ENCODE measurements at places on chromosomes 12 and 14.

DNA sequence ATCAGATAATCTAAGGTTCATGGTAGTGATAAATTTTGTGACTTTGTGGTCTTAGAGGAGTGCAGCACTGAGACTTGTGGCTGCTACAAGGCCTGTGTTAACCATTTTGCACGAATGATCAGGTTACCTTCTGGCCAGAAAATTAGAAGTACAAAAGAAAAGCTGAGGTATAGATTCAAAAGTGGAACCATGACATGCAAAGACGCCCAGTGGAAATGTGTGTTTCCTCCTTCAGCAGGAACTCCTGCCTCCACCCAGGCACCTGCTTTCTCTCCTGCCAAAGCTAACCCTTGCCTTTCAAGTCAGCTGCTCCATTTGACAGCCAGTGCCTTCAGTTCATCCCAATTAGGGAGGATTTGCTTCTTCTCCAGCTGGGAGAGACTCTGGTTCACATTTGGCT lies 10.1 kb downstream of the PDE6H start:
- no peak for DNase-seq

- DNase-seq = no peak
These were observed 22.3 kb downstream of the HOXC4 start for GRCh38 chr12:54075974-54076373.

DNA sequence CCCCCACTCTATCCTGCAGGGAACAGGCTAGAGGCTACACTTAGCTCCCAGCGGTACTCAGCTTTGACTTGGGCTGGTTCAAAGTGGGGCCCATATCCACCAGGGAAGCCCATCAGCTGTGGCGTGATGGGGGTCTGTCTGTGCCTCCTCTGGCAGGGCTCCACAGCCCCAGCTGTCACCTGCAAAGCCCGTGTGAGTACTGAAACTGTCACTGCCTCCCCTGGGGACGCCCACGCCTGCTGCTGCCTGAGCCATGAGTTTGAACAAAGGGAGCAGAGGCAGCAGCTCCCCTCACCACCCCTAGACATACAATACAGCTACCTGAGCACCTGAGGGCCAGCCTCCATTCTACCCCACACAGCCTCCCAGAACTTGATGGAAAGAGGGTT lies 5.0 kb downstream of the REM2 start:
- peak; percentile 39 for DNase-seq

- no peak for DNase-seq
These were observed 27.6 kb upstream of the C14orf132 start for GRCh38 chr14:96011607-96012006.

DNA sequence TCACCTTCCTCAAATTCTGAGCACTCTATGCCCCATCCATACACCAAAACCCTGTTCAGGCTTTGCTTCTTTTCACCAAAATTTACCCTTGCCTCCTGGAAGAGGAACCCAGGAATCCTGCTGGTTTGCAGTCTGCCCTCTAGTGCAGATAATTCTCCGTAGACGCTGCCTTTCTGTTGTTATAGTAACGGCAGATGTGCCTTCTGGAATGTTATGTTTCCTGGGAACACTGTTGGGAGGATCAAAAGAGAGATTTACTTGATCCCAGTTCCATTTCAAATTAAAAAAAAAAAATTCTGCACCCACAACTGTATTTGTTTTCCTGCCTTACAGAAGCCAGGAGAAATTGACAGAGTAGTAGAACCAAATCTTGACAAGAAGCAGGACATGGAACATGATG lies 104.2 kb upstream of the RMST start:
- DNase-seq = no peak

DNA sequence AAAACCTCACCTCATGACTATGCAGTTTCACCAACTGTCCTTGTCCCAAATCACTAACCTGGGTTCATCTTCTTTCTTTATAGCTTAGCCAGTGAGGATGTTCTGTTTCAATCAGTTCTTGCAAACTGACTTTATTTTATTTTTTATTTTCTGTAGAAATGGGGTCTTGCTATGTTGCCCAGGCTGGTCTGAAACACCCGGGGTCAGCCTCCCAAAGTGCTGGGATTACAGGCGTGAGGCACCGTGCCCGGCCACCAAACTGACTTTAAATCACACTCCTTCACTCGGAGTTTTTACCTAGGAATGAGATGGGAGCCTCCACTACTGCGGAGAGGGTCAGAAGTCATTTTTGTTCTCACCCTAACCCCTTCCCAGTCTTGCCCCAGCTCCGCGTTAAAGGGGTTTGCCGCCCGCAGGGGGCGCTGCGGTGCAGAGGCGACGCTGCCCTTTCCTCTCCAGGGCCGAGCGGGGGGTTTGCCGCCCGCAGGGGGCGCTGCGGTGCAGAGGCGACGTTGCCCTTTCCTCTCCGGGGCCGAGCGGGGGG lies 7.0 kb upstream of the B4GALNT3 start:
- no peak for DNase-seq

DNA sequence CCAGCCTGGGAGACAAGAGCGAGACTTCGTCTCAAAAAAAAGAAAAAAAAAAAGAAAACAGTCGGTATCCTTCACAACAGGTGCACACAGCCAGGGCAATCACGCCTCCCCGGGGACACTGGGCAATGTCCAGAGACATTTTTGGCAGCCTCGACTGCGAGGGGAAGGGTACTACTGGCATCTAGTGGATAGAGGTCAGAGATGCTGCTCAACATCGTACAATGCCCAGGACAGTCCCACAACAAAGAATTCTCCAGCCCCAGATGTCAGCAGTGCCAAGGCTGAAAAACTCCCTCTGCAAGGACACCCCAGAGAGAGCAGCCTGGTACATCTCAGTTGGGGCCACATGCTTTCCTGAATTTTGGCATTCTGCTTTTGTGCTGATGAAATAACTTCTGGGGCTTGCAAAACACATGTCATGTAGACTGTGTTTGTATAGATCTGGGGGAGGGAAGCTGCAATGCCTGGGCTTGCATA lies 21.5 kb downstream of the ALDH2 start:
- no peak for DNase-seq

DNA sequence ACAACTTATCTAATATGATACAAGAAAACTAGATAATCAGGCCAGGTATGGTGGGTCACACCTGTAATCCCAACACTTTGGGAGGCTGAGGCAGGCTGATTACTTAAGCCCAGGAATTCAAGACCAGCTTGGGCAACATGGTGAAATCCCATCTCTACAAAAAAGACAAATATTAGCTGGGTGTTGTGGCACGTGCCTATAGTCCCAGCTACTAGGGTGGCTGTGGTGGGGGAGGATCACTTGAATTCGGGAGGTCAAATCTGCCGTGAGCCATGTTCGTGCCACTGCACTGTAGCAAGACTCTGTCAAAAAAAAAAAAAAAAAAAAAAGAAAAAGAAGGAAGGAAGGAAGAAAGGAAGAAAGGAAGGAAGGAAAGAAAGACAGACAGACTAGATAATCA lies 27.0 kb downstream of the ZCRB1 start:
- no peak for DNase-seq

GRCh38 chr12:65673732-65674131 lies 150.6 kb upstream of the HMGA2 start:
- no peak for DNase-seq

GRCh38 chr14:53764846-53765245 lies 191.8 kb downstream of the BMP4 start:
- DNase-seq = no peak

GRCh38 chr14:97107080-97107479 lies 309.9 kb downstream of the VRK1 start:
- no peak for DNase-seq

DNA sequence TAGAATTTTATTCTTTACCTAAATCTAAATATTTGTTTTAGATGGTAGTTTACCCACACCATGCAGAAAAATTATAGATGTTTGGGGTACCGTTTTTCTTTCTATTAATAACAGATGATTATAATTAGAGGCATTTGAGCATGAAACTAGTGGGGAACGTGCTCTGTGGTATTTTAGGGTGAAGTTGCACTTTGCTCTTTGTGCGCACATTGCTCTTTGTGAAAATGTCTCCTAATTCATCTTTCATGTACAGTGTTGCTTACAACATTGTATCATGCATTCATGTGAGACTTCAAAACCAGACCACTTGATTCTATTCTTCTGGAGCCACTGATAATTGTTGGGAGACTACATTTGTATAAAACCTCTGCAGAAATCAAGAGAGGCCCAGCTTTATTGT lies 449.1 kb upstream of the RGS6 start:
- DNase-seq = no peak

GRCh38 chr12:95815632-95816212 lies 25.2 kb upstream of the NTN4 start:
- no peak for DNase-seq

- no peak for DNase-seq
These were observed 288.4 kb downstream of the NUAK1 start for GRCh38 chr12:105850103-105850968.

GRCh38 chr12:89662623-89663022 lies 46.0 kb downstream of the ATP2B1 start:
- DNase-seq = no peak

DNA sequence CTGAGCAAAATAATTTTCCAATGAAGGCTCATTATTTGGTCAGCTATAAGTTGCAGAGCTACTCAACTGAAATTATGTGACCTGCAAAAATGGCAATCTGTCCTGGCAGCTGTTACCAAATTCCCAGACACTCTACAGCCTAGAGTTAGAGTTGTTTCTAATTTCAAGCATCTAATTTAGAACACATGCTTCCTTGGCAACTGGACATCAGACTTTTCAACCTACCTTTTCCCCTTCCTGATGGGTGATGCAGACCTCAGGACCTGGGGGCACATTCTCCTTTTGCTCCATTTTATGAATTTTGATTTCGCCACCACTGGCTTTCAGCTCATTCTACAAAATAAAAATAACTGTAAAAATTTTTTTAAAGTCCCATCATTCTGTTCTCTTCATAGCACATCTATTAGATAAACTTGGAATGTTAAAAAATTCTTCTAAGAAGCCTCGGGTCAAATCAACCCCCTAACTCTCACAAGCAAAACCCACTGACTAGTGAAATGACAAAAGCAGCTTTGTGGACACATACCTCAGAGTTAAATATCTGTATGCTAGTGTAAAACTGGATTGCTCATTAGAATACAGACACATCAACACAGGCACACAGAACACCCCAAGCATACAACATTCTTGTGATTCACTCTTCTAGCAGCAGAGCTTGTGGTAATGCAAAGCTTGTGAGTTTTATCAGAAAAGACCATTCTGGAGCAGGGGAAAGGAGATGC lies 33.5 kb upstream of the CERS5 start:
- no peak for DNase-seq

DNA sequence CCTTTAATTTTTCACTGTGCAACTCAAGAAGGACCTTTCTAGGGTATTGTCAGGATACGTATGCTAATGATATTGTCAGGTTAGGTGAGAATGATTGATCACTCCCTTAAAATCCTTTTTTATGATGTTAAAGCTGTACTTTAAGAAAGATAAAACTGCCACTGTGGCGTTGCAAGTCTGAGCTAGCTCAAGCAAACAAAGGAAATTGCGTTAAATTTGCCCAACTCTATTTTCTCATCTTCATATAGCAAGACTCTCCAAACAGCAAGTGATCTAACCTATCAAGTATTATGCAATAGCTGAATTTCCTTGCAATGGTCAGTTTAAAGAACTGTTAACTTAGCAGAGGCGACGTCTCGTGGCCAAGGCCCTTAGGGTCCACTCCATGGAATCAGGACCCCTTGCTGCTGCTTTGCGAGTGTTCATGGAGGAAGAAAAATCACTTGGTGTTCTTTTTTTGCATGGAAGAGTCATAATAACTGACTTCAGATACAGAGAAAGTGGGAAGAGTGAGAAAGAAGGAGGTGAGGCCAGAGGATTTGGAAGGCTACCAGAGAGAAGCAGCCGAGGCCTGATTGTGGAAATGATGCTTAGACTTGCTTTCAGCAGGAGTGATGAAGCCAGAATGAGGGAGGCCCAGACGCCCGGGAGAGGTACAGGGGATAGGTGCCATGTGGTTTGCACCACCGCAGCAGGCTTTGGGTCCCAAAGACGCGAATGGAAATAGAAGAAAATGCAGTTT lies 2.5 kb downstream of the TRAF3 start:
- no peak for DNase-seq

DNA sequence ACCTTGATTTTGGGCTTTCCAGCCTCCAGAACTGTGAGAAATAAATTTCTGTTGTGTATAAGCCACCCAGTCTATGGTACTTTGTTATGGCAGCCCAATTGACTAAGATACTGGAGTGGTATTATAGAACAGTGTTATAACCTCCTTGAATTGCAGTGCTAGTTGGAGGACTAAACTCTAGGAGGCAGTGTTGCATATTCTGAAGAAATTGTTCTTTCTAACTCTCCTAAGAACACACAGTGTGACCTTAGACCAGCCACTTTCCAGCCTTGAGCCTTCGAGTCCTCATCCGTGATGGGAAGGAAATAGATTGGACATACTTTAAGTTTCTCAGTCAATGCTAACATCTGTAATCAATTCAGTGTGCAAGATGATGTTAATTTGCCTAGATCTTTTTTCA lies 22.4 kb upstream of the LRRC10 start:
- no peak for DNase-seq

DNA sequence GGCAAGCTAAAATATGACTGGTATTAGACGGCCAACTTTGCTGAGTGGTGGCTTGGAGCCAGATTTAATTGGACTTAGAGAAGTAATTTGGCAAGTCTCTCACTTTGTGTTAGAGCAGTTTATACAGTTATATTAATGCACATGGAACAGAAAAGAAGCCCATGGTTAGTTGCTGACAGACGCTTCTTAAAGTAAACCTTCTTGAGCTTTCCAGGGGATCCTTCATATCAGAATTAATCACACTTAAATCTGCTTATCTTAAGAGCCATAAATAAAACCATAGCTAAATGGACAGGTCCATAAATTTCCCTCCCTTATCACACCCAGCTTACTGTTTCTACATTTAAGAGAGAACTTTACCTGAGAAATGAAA lies 9.6 kb downstream of the GSG1 start:
- DNase-seq = no peak

GRCh38 chr12:66552716-66553115 lies 126.2 kb downstream of the GRIP1 start:
- no peak for DNase-seq

- DNase-seq = no peak
These were observed 18.5 kb downstream of the CORO1C start for GRCh38 chr12:108712925-108713203.

GRCh38 chr14:31194095-31194494 lies 13.5 kb downstream of the HECTD1 start:
- no peak for DNase-seq

DNA sequence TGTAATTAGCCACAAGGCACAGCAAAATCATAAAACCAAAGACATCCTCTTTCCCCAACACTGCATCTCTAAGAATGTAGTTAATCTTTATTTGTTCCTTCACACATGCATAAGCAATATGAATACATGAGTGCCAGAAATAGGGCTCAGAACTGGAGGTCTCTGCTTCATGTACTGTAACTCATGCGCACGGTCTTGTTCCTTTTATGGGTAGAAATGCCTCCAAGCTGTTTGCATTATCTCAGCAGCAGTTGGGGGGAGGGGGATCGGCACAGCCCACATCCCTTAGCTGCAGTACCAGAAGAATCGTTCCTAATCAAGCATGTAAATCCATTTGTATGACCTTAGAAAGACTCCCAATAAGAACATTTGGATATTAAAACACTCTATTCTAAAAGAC lies 20.0 kb downstream of the RHOJ start:
- DNase-seq = no peak

DNA sequence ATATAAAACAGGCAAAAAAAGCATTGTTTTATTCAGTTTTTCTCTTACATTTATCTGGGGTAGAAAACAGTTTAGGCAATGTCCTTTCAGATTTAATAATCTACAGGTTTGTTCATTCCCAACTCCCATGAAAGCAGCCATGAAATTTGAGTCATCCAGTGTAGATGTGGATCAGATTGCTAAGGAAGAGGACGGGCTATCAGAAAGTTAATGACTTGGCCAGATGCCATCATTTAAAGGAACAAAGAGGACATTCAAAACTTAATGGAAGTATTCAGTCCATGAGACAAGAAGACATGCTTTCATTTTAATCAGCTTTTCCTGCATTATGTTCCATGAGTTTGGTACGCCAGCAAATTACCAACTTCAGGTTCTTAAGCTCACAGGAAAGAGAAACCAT lies 31.1 kb upstream of the POC1B start:
- no peak for DNase-seq
